ENCODE measurements at places on chromosomes 2 and 18. TPM values are rescaled to one million over a fixed set of nuclear protein-coding genes. Genes with fewer than 3 reads are reported as not detected.

Gene TMEM198
- total RNA-seq = 1.2 TPM

Gene CXCR1
- 0.72 TPM for total RNA-seq

Gene CDK15
- 0.12 TPM for total RNA-seq

GRCh38 chr2:19484736-19485135, 126.3 kb upstream of the OSR1 start:
- no peak for ATAC-seq

Gene EHD3
- total RNA-seq = 43.4 TPM

Gene SPP2
- not detected for total RNA-seq

GRCh38 chr2:13546131-13546530, 829.4 kb downstream of the TRIB2 start:
- no peak for ATAC-seq

GRCh38 chr2:55649211-55649610, 31.8 kb upstream of the PPP4R3B start:
- no peak for ATAC-seq

Gene IAH1
- 32.2 TPM for total RNA-seq

Gene LAMA3
- 40.1 TPM for total RNA-seq

DNA sequence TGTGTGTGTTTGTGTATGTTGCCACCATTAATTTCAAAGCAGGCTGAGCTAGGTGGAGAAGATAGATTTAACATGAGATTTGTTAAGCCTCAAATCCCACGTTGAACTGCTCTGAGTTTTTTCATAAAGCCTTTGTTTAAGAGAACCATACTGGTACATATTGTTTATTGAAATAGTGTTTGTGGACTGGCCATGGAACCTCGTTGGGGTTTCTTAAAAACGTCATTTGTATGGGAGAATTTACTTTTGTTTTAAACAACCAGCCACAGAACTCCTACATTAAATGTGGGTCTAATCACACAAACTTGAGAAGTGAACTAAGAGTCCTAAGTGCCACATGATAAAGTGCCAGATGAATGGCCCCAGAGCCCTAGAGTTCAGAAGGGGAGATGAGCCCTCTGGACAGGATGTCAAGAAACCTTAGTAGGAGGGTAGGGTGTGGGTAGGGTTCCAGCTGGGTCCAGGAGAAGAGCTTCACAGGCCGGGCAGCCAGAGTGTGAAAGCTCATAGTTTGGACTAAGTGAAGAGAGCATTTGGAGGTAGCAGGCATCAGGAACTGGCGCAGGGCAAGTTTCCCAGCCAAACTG, 120.6 kb upstream of the EML6 start:
- no peak for ATAC-seq

DNA sequence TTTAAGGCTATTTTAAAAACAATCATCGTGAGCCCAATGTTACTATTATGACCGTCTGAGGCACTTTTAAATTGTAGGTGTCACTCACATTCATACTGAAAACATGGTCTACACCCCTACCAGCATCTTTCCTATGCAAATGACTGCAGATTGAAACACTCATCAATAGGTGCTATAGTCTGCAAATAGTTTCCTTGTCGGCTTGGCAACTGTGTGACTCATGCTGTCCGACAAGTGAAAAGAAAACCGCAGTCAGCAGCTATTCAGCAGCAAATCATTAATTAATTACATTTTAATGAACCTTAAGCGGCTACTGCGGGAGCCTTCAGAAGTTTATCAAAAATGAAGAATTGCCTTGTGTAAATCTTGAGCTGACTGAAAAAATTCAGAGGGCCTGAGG, 134.4 kb downstream of the FIGN start:
- peak; percentile 48 for ATAC-seq

DNA sequence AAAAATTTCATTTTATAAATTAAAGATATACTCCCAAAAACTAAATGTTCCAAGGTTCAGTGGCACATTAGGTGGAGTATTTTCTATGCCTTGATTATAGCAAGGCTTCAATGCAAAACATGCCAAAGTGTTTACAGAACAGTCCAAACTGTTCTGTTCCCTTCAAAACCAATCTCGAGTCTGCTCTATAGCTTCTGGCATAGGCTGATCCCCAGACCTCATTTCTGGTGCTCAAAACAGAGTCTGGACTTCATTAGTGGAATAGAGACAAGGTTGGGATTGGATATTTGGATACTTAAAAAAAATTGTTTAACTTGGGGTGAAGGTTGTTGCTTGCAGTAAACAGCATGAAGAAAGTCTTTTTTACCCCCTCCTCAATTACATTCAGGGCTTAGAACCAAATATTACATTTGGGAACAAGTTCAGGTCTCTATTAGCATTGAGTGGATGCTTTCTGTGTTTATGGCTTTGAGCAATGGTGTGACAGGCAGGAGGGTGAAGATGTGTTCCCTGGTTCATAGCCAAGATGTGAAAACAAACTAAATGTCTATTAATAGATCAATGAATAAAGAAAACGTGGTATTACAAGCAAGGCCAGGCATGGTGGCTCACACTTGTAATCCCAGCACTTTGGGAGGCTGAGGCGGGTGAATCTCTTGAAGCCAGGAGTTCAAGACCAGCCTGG, 208.1 kb upstream of the RND3 start:
- no peak for ATAC-seq

- ATAC-seq = no peak
These were observed 88.9 kb upstream of the SERPINE2 start for GRCh38 chr2:224127871-224128501.

DNA sequence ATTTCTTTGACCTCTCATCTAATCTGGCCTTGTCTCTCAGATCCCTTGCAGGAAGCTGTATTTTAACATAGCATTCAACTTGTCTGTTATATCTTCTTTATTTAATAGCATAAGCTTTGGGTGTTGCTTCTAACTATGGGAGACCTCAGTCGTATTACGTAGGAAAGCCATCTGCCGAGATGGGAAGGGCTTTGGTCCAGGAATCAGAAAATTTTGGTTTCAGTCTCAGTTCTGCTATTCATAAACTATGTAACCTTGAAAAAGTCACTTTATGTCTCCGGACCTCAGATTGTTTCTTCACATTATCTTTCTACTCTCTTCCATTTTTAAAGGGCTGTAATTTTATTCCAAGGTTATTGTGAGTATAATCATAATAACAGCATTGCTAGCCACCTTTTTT, 297.7 kb downstream of the SATB2 start:
- ATAC-seq = no peak

- peak; percentile 32 for ATAC-seq
These were observed 60.0 kb downstream of the RBMS1 start for GRCh38 chr2:160433466-160434140.

Gene CCDC138
- 4.2 TPM for total RNA-seq

- no peak for ATAC-seq
These were observed 56.0 kb upstream of the ST8SIA3 start for GRCh38 chr18:57296336-57296735.

- ATAC-seq = no peak
These were observed 3.0 kb upstream of the OTX1 start for GRCh38 chr2:63047321-63048279.

DNA sequence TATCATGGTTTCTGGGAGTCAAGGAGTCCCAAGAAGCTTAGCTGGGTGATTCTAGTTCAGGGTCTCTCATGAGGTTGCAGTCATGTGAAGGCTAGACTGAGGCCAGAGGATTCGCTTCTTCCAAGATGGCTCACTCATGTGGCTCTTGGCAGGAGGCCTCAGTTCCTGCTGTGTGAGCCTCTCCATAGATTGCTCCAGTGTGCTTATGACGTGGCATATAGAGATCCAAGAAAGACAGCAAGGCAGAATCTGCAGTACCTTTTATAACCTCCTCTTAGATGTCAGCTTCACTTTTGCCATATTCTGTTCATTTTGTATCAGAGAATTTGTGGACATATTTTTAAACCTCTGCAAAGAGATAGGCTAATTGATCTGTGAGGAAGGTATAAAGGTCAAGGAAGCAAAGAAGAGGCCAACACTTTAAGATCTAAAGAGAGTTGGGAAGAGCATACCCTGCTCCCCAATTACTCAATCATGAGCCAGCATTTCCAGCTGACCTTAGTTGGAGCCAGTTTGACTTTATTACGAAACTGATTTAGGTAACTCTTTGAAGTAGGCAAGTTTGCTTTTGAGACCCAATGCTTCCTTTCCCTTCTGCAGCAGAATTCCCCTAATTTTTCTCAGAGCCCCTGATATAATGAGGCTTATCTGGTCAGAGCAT, 134.7 kb downstream of the EML6 start:
- peak; percentile 58 for ATAC-seq

GRCh38 chr18:46859855-46860254, 57.5 kb downstream of the PIAS2 start:
- no peak for ATAC-seq

Gene SIX3
- not detected for total RNA-seq

GRCh38 chr2:27857417-27858172, 32.6 kb downstream of the RBKS start:
- ATAC-seq = no peak

Gene CIB4
- not detected for total RNA-seq

- ATAC-seq = no peak
These were observed 93.0 kb upstream of the MYO3B start for GRCh38 chr2:170084820-170085491.

- no peak for ATAC-seq
These were observed 736.0 kb upstream of the CELF4 start for GRCh38 chr18:38301621-38302020.

GRCh38 chr2:43332653-43333052, 106.2 kb upstream of the ZFP36L2 start:
- ATAC-seq = no peak

DNA sequence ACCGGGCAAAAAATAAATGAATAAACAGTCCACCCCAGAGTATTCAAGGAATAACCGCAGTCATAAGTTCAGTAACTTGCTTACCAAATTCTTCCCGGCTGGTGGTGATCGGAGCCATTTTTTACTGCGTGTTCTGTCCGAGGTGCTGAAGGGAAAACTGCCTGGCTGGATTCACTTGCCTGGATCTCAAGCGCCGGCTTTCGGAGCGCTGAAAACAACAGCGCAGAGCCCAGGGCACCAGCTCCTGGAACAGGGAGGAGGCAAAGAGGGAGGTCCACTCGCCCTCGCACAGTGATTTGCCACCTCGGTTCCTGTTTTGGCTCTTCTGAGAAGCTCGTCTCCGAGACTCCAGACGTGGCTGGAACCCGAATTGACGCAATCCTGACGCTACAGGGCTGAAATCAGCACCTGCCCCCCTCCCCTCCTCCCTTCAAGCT, at the start of gene SYT4:
SYT4 (minus strand) TSS at position 327 of the 437 bp plus-strand sequence; CDS start at position 118, 209 bp downstream.
- no peak for ATAC-seq

Gene ZNF24
- 26.7 TPM for total RNA-seq

Gene SMYD1
- not detected for total RNA-seq

- ATAC-seq = peak; percentile 45
These were observed 829 bp downstream of the ACVR1C start for GRCh38 chr2:157627594-157628476.

Gene CSRNP3
- total RNA-seq = 1.2 TPM

GRCh38 chr2:2117923-2118322, 213.2 kb downstream of the MYT1L start:
- ATAC-seq = no peak

Gene ARHGAP28
- 2.4 TPM for total RNA-seq

Gene ITPRIPL1
- total RNA-seq = 1.8 TPM

Gene PRSS56
- total RNA-seq = not detected

Gene TLX2
- total RNA-seq = not detected

DNA sequence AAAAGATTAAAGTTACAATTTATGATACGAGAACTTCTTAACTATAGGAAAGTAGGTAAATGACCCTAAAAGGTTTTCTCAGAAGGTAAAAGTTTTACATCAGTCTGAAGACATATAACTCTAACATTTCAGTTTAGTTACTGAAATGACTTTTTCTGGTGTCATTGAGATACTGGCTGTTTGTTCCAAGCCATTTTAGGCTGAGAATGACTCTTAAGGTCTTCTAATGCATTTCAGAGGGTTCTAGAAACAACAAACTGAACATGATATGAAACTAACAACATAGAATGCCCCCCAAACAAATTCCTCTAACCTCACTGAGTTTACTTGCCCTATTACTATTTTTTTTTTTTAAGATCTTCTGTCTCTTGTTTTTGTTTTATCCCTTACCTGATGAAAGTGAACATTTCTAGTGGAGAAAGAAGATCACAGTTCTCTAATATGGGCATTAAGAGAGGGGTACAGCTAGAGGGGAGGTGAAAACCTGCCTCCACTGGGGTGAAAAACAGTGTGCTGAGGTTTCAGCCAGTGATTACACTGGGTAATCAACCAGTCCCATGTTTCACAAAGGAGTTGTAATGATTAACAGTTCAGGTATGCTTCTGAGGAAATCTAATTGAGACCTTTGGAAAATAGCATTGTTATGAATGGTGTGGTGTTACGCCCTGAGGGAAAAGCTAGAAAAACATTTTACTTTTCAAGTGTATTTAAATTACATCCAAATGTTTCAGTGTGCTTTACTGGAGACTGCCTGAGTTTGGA, 11.2 kb downstream of the NABP1 start:
- peak; percentile 89 for ATAC-seq

DNA sequence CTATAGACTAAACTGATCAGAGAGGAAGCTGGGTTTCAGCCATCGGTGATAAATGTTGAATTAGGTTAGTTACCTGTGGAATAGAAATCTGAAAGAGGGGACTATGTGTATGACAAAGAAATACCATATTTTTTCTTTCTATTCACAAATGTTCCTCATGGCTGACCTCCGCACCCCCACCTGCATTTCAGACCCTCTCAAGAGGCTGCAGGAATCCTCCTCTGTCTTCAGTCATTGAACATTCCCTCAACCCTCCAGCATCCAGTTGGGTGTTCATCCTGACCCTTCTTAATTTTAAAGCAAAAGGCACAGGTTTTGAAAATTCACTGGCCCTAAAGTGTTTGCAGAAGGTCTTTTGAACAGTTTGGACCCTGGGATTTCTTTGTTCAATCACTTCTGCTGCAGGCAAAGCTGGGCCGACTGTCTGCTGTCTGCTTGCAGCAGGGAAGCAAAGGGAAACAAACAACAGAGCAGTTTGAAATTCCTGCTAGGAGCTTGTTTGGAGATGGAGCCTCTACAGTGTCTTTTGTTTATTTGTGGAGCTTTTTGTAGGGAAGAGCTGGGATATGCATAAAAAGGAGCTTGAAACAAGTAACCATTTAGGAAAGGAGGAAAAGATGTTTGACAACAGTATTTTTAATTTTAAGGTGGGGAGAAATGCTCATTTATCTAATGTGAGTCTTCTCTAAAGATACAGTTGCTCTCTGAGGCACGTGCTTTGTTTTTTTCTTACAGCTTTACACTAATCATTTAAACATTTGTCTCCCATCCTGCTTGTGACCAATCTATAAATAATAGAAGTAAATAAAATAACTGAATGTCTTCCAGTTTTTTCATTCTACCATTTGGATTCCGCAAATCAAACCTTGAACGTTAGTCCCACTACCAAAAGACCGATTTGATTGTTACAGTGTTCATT, 213.3 kb upstream of the MMADHC start:
- ATAC-seq = no peak

Gene APCDD1
- 42.2 TPM for total RNA-seq

DNA sequence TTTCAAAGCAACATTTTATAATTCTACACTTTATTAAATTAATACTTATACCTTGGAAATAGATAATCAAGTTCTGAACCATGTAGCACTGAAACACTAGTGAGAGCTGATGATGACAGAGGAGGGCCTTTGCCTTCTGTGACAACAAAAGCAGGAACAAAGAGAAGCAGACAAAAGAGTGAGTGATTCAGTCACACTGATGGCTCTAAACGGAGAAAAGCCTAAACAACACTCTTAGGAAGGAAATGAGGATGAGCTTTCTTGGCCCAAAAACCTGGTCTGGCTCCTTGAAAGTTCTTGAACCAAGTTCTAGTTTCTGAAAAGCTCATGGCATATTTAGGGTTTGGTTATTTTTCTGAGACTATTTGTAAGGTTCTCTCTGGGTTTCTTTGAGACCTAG, 271.9 kb downstream of the DPP10 start:
- ATAC-seq = no peak

- no peak for ATAC-seq
These were observed 4.8 kb downstream of the LMAN2L start for GRCh38 chr2:96734880-96735583.

Gene SERTAD2
- total RNA-seq = 21.9 TPM
